ENCODE measurements at places on chromosomes 3 and 15.

- DNase-seq, result no peak
These were observed 20.3 kb downstream of the CALML4 start for GRCh38 chr15:68184616-68185480.

DNA sequence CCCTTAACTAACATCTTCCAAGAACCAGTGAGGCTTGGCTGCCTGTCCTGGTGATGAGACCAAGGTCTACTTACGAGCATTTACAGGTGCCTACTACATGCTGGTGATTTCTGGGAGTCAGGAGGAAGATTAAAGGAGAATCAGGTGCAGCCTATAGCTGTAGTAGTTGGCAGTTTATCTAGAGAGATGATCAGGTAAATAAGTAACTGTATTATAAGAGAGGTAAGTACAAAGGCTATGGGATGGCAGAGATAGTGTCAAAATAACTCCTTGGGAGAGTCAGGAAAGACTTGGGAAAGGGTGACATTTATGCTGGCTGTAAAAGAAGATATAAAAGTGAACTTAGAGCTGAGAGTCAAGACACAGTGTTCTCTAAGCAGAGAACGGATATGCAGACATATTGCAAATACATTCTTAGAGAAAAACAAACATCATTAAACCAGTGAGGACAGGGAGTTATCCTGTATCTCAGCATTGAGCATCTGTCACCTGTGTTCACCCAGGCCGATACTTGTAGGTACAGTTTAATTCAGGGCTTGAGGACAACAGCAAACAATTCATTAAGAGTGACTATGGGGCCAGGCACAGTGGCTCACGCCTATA lies 49.7 kb upstream of the ACP3 start:
- DNase-seq, result no peak

DNA sequence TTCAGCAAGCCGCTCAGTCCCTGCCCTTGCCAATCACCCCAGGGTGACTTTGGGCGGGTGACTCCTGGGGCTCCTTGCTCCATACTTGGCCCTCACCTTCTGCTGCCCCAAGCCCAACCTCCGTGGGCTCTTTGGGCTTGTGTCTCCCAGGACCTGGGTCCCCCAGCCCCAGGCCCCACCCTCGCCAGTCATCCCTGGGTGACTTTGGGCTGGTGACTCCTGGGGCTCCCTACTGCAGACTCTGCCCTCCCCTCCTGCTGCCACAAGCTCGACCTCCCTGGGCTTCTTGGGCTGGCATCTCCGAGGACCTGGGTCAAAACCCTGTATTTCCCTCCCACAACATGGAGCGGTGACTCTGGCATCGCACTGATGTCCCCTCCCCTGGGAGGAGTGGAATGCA lies 151.5 kb downstream of the GOLGA6L4 start:
- DNase-seq, result no peak

DNA sequence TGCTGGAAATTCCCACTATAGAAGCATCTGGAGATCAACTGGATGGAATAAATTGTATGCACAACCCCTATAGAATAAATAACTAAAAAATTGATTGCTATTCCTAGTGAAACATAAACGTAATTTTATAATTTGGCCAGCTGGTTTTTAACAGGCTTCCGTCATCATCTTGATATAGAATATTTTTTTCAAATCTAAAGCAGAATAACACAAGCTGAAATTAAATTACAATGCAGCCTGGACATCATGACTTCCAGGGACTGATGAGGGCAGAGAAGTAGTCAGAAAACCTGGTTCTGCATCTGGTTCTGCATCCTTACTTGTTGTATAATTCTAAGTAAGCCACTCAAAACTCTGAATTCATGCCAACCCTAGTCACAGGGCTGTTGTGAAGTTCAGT lies 146.1 kb downstream of the MEX3B start:
- no peak for DNase-seq

DNA sequence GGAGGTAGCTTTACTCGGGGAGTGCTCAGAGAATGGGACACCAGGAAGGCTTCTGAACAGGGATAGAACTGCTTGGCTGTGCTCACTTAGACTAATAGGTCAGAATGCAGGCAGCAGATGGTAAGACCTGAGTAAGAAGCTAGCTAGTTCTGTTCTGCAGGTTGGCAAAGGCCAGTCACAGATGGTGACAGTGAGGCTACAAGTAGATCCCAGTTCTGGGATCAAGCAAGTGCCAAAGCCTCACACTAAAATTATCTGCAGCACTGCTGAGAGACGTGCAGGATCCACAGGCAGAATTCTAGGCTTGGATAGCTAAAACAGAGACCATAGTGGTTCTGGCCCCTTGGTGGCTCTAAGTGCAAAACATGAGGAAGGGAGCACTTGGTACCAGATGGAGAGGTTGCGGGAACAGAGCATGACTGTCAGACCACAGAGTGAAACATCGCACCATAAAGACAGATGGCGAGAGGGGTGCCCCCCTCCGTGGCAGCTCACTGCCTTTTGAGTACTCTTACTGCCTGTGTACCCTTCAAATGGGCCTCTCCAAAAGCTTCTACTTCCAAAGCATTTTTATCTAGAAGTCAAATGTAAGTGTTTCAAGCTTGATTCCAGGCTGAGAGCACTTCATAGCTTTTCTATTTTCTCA lies 3.6 kb upstream of the GLCE start:
- DNase-seq, result no peak

- no peak for DNase-seq
These were observed 54.4 kb upstream of the LRRN1 start for GRCh38 chr3:3744826-3745225.

- no peak for DNase-seq
These were observed 13.2 kb upstream of the GNB4 start for GRCh38 chr3:179464323-179465092.

GRCh38 chr3:146501752-146502151 lies 32.4 kb upstream of the PLSCR2 start:
- DNase-seq, result no peak

Measured in stimulated activated naive CD8-positive, alpha-beta T cell treated with anti-CD3 and anti-CD28 coated beads, Interleukin-15, amount 100 ng/mL, for 72 hours (primary cell).